ENCODE measurements at places on chromosomes 1 and 21. TPM values are rescaled to one million over a fixed set of nuclear protein-coding genes. Genes with fewer than 3 reads are reported as not detected.
A peak's percentile ranks its signal among the peaks of the same experiment; 100 is the strongest.

- DNase-seq = no peak
These were observed 62.8 kb upstream of the LAX1 start for GRCh38 chr1:203702130-203702577.

The CLDN19 gene
- total RNA-seq = not detected

- DNase-seq = no peak
These were observed 4.4 kb downstream of the CLDN19 start for GRCh38 chr1:42735477-42736105.

DNA sequence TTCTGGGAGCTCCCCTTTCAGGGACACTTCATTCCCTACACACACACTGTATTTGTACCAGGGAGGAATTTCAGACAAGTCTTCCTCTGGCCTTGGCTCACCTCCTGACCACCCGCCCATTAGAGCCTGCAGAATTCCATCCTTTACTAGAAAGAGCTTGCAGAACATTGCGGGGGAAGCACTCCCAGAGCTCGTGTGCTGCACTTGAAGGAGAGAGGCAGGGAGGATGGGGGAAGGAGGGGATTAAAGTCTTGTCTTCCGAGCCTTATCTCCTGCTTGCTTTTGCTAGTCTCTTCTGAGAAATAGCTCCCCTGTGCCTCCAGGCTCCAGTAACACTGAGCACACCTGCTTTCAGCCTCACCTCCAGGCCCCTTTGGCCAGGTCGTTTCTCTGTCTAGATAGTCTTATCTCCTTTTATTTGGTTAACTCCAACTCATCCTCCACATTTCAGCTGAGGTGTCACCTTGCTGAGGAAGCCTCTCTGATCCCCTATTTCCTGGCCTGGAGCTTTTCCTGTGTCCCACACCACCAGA lies 62.0 kb downstream of the PCNX2 start:
- DNase-seq = no peak

- DNase-seq = no peak
These were observed 10.9 kb upstream of the UBR4 start for GRCh38 chr1:19220991-19221390.

- DNase-seq = no peak
These were observed 126.7 kb downstream of the SIM2 start for GRCh38 chr21:36825658-36826057.

The ADAMTS5 gene
- total RNA-seq = 1.1 TPM

DNA sequence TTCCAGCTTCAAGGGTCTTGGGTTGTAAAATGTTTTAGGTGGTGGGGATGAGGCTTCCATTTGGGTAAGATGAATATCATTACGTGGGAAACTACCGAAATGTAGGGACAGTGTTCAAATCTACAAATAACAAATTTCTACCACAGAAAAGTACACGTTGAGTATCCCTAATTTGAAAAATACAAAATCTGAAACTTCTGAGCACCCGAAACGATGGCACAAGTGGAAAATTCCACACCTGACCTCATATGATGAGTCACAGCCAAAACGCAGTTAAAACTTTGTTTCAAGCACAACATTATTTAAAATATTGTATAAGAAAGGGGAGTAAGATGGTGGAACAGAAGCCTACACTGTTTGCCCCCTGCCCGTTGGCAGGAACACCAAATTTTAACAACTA lies 8.8 kb upstream of the HENMT1 start:
- DNase-seq = no peak

- no peak for DNase-seq
These were observed 25.2 kb upstream of the EPS8L3 start for GRCh38 chr1:109788695-109789521.

The NKAIN1 gene
- total RNA-seq = not detected

DNA sequence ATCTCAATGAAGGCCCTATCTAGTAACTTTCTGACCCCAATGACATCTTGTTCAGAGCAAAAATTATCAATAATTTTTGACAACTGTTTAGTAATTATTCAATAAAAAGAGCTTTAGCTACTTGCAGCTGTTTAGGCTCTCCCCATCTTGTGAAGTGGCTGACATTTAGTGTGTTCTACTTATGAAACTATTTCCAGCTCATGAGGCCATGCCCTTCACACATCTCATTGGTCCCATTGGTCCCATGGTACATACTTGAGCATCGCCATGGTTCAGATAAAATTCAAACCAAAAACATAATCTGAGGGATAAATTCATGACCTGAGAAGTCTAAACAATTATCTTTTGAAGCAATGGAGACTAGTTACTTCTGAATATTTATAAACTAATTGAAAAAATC lies 24.2 kb downstream of the SPRTN start:
- no peak for DNase-seq

GRCh38 chr1:15525050-15526020 lies 1.3 kb upstream of the DNAJC16 start:
- no peak for DNase-seq

- DNase-seq = peak; percentile 68
These were observed at the start of the genes PPCS and ZMYND12 for GRCh38 chr1:42456010-42456753. Gene PPCS, plus strand, starts transcription at chr1:42456543. Its CDS starts 23 bp downstream, at chr1:42456566. Gene ZMYND12, minus strand, starts transcription at chr1:42456022. Its CDS starts 25 bp downstream, at chr1:42455997.

DNA sequence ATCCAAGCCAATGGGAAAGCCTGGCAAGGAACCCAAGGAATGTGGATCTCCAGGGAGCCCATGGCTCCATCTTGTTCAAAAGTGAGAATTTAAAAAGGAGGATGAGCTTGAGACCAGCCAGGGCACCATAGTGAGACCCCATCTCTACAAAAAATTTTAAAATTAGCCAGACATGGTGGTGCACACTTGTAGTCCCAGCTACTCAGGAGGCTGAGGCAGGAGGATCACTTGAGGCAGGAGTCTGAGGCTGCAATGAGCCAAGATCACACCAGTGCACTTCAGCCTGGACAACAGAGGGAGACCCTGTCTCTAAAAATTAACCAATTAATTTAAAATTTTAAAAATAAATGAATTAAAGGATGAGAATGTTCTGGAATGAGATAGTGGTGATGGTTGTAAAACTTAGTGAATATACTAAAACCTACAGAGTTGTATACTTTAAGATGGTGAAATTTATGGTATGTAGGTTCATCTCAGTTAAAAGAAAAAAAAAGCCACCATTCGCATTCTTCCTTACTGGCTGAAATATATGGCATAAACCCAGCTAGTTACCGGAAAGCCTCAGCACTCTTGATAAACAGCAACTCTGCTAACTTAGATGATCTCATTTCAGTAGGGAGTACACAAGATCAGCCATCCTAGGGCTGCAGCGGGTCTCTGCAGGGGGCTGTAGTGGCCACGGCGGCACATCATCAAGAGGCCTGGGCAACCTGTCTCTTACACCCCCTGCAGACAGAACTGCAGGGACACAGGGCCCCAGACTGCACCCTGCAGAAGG lies 48.3 kb upstream of the H6PD start:
- DNase-seq = no peak

Measured in esophagus squamous epithelium (tissue), 5 donors.